ENCODE measurements at places on chromosomes 12 and 14.

DNA sequence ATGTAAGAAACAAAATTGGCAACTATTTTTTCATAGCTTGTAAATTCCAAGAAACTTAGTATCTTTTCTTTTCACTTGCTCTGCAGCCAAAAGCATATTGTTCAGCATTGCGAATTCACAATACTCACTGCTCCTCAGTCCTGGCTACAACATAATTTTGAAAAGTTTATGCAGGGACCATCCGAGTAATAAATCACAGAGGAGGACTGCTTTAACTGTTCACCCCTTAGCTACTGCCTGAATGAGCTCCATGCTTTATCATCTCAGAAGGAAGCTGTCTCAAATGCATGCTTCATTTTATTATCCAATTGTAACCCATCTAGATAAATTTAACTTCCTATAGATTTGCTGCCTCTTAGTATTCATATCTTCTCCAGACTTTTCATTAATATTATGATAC, 827.8 kb downstream of the DIO2 start:
- no peak for DNase-seq

GRCh38 chr12:78430551-78430950, 434.0 kb upstream of the SYT1 start:
- no peak for DNase-seq

DNA sequence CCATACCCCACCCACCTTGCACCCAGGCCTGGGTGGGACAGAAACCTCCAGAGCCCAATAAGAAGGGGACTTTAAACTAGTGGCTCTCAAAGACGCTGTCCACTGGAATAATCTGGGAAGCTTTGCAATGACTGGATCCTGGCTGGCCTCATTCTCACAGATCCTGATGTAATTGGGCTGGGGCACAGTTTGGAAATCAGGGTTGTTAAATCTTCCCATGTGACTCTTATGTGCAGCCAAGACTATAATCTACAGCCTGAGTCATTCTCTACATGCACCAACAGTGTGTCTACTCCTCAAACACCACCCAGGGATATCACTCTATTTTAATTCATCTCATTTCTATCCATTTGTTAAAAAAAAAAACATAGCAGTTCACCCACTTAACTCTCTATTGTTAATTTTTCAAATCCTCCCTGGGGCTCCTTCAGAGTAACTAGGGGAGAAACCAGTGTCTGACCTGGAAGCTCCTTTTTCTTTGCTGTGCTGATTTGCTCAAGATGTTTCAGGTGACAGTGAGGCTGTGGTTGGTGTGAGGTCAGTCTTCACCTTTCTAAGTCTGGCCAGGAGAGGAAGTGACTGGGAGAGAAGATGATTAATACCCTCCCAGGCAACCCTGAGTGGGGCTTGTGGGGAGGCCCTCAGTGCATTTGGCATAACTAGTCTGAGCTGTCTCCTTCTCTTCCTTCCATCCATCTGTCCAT, 211.6 kb upstream of the SFSWAP start:
- DNase-seq: no peak

GRCh38 chr12:110223777-110224378, 57.2 kb upstream of the ATP2A2 start:
- DNase-seq: peak; percentile 99

GRCh38 chr14:102580550-102581110, 11.8 kb upstream of the RCOR1 start:
- peak; percentile 41 for DNase-seq

DNA sequence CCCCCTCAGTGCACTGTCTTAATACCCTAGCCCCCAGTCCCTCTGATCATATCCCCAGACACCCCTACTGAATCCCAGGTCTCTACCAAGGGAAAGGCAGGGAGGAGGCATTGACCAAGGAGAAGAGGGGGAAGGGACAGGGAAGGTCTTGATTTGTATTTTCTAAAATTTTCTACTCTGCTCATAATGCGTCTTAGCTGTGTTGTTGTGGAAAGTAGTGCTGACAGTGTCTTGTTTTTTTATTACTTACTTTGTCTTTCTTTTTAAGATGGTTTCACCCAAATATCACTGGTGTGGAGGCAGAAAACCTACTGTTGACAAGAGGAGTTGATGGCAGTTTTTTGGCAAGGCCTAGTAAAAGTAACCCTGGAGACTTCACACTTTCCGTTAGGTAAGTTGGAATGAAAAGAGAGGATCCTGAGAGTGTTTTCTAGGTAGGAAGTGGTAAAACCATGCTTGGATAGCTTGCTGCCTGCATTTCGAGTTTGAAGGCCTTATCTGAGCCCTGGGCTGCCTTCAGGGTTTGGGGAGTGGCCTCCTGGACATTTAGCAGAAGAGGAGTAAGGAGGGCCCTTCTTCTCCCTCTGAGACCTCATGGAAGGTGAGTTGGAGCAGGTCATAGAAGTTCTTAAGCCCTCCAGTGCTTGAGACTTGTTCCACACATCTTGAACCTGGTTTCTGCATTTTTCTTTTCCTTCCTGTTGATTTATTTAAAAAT, 27.4 kb downstream of the PTPN11 start:
- no peak for DNase-seq

- no peak for DNase-seq
These were observed 16.0 kb upstream of the RFX4 start for GRCh38 chr12:106566771-106567170.

- DNase-seq: no peak
These were observed 188.9 kb downstream of the ETV6 start for GRCh38 chr12:11838403-11838802.

GRCh38 chr12:25546318-25546717, 6.8 kb downstream of the LMNTD1 start:
- DNase-seq: no peak

- DNase-seq: no peak
These were observed 251.6 kb downstream of the NUAK1 start for GRCh38 chr12:105887131-105887530.

DNA sequence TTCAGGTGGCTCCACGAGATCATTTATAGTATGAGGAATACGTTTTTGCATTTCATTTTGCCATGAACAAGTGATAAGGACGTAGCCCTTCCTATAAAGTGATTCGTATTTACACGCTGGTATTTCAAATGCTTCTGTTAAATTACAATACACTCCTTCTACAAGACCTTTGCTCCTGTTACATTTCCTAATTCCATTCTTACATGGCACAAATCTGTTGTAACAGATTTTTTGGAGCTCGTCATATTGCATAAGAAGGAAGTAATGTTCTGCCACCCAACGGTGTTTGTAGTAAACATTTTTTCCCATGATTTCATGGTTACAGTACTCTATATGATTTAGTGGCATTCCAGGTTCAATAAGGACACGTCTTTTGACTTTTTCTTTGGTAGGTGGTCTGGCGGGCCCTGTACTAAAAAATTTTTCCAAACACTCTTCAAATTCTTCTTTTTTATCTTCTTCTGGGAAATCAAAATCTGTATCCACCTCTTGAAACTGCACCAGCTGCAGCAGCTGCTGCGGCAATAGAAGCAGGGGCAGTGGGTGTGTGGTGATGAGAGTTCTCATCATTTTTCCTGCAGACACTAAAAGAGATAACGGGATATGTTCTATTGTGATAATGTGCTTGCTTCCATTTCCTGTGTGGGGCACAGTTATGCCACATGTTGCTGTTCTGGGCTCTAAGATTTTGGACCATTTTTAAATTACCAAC, 4.2 kb downstream of the RNASE9 start:
- DNase-seq: peak; percentile 11

DNA sequence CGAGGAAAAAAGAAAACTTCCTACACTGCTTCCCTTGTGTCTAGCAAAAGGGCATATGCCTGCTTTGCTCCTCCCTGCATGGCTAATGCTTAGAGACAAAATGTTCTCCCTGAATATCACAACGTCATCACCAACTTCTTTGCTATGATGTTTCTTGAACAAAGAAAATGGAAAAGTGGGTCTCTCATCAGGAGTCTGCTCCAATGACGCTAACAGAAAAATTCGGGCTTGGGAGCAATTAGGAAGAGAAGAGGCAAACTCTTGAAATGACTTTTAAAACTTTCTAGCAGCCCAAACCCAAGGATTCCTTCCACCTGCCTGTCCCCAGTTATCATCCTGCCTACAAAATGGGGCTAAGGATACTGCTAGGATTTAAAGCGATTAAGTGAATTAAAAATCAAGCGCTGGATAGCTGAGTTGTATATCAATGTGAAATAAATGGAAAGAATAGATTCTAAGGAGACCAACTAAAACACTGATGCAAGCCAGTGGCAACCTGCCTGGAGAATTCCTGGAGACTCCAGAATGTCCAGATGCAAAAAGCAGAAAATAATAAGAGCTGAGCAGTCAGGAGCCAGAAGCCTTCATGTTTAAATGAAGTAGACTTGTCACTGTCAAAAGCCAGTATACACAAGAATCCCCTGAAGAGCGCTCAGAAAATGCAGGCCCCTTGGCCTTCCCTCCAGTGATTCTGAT, 183.8 kb downstream of the DPF3 start:
- DNase-seq: no peak

DNA sequence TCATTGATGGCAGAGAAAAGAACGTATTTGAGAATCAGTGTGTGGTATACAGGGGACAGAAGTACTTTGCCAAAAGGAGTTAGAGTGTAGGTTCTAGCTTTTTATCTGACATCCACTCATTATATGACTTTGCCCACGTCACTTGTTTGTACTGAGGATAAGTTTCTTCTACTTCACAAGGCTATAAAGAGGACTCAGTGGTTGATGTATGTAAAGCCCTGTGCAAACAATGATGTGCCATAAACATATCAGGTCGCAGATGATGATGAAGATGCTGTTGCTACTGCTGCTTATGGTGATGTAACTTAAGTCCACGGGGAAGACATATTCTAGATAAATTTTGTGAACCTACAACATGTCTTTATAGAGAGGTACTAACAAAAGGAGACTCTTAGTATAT, 66.3 kb downstream of the TRHDE start:
- no peak for DNase-seq

DNA sequence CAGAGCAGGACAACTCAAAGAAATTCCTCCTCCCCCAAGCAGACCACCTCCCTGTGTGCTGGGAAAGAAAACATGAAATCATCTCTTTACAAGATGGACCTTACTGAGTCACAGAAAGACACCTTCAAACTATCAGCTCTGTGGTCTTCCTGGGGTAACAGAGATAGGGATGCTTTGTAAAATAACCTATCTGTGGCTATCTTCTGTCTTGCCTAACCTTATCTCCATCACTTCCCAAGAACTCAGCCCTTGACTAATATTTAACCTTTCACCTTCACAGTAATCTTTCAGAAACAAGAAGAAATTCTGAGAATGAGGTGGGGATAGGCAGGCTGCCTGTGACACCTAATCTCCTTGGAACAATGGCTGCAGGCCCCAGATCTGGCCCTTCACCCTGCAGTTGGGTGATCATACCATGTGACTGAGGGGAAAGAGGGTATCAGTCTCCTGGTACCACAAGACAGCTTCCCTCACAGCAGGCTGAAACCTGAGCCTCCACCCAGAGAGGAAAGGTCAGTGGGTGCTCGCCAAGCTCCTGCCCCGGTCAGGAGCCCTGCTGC, 27.4 kb upstream of the CEBPE start:
- DNase-seq: no peak

DNA sequence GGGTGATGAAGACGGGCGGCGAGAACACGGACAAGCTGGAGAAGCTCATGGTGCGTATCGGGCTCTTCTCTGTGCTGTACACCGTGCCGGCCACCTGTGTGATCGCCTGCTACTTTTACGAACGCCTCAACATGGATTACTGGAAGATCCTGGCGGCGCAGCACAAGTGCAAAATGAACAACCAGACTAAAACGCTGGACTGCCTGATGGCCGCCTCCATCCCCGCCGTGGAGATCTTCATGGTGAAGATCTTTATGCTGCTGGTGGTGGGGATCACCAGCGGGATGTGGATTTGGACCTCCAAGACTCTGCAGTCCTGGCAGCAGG, 1.9 kb downstream of the FZD10 start:
- DNase-seq: no peak

DNA sequence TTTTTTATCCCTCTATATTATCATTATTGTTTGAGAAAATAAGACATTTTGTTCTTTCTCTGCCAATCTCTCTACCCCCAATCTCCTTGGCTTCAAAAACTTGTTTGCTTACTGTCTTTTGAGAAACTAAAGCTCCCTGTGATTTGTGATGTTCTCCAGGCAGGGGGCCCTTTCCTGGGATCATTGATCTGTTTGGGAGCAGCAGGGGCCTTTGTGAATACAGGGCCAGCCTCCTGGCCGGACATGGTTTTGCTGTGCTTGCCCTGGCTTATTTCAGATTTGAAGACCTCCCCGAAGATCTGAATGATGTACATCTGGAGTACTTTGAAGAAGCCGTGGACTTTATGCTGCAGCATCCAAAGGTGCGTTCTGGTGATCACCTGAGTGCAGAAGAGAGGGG, 4.5 kb downstream of the ACOT6 start:
- DNase-seq: no peak

DNA sequence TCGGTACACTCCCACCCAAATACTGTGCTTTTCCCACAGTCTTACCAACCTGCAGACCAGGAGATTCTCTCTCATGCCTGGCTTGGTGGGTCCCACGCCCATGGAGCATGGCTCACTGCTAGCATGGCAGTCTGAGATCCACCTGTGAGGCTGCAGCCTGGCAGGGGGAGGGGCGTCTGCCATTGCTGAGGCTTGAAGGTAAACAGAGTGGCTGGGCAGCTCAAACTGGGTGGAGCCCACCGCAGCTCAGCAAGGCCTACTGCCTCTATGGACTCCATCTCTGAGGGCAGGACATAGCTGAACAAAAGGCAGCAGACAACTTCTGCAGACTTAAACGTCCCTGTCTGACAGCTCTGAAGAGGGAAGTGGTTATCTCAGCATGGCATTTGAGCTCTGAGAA, 93.2 kb downstream of the FOXA1 start:
- DNase-seq: no peak

DNA sequence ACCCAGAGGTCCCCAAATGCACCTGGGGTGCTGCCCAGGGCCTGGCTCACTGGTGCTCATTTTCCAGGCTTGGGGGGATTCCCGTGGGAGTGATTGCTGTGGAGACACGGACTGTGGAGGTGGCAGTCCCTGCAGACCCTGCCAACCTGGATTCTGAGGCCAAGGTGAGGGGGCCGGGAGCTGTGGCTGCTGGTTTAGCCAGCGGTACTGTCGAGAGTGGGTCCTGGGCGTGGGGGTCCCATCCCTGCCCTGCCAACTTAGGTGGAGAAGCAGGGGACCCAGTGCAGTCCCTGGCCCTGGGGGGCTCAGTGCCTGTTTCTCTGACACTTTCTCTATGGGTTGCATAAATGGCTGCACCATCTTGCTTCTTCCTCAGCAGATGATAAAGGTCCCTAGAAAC, 50.9 kb downstream of the FOXN4 start:
- DNase-seq: no peak

DNA sequence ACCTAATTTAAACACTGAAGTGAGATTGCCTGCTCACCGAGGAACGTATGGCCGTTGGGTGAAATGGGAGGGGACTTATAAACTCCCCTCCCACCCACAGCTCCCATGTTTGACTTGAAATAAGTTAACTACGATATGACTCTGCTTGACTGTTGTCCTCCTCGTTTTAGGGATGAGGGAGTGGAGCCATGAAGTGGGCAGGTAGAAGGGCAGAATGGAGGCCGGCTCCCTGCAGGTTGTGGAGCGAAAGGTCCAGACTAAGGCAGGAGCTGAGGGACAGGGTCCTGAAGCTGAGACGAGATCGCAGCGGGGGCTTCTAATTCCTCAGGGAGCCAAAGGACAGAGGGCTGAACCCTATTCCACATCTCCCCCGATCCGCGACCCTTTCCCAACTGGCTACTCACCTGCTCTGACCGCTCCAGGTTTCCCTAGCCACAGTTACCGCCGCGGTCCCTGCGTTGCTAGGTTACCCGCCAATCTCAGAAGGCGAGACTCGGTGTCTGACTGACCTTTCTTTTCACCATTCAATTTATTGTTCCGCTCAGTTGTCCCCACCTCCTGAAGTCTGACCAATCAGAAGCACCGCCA, 577 bp upstream of the TPCN1 start:
- DNase-seq: peak; percentile 34

- peak; percentile 75 for DNase-seq
These were observed 84.4 kb downstream of the VWF start for GRCh38 chr12:6039894-6040601.
